ENCODE measurements at places on chromosomes 4 and X.

GRCh38 chr4:120808475-120809141 is 113.9 kb downstream of the PRDM5 start:
- no peaks in the 10 kb centered on the region for H3K27me3 ChIP-seq

GRCh38 chr4:96164814-96165351 is 325.0 kb downstream of the PDHA2 start:
- H3K27me3 ChIP-seq = no peaks in the 10 kb centered on the region
- no peaks in the 10 kb centered on the region for H3K4me1 ChIP-seq
- DNase-seq = no peak

DNA sequence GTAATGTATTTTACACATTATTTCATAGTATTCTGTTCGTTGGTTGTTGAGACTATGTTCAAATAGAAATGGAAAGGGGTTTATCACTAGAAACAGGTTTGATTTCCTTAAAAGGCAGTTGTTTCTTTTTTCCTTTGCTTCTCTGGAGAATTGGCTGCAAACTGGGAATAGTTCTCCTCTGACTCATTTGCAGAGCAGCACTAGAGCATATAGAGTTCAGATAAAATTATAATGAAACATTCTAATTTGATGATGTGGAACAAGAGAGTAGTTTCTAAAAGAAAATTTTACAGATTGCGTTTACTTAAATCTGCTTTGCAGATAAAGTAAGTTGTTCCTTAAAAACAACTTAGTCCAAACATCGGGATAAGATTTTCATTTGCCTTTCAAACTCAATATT is 29.7 kb downstream of the SYNPO2 start:
- H3K4me1 ChIP-seq = no peaks in the 10 kb centered on the region
- peak overlapping the region; percentile 60 for H3K27ac ChIP-seq
- no peaks in the 10 kb centered on the region for H3K36me3 ChIP-seq
- no peak overlapping the region for H3K4me3 ChIP-seq
- DNase-seq = no peak
- no peaks in the 10 kb centered on the region for H3K27me3 ChIP-seq

DNA sequence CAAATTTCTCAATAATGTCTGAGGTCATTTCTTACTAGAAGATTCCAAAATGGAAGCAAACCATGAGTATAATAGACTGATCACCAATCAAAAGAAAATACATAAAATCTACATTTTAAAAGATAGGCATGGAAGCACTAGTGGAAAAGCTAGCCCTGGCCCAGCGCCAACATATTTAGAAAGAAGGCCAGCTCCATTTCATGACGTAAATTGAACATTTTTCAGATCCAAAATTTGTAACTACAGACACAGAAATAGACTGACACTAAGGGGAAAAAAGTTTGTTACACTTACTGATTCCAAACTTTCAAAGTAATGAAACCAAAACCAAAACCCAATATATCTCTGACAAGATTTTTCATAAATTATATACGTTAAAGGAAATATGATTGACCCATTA is 117.7 kb downstream of the ADAMTS3 start:
- no peak for DNase-seq
- H3K4me1 ChIP-seq = no peaks in the 10 kb centered on the region
- H3K4me3 ChIP-seq = no peak overlapping the region
- no peaks in the 10 kb centered on the region for H3K36me3 ChIP-seq
- no peak overlapping the region for H3K27ac ChIP-seq

DNA sequence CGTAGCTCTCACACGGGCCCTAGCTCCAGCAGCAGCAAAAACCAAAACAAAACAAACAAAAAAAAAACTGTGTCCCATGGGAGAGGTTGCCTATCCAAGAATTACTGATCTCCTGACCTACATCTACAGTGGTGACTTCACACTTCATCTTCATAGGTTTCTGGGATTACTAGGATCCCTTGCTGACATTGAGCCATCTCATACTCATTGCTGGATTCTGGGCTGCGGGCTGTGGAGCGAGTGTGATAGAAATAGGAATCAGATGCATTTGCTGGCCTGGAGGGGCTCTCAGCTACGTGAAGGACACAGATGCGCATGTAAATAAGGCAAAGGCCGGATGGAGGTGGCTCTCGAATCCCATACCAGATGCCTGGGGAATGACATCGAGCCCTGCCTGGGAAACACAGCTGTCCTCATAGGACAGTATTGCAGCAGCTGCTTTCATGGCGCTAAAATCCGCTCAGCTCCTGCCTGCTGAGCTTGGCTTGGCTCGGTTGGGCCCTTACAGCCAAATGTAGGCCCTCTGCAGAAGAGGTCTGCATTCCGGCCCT is 41.7 kb downstream of the CNGA2 start:
- H3K4me1 ChIP-seq = no peaks in the 10 kb centered on the region
- H3K27me3 ChIP-seq = peaks cover 27% of the 10 kb centered on the region
- no peak for DNase-seq
- no peak overlapping the region for H3K4me3 ChIP-seq
- H3K27ac ChIP-seq = no peak overlapping the region

DNA sequence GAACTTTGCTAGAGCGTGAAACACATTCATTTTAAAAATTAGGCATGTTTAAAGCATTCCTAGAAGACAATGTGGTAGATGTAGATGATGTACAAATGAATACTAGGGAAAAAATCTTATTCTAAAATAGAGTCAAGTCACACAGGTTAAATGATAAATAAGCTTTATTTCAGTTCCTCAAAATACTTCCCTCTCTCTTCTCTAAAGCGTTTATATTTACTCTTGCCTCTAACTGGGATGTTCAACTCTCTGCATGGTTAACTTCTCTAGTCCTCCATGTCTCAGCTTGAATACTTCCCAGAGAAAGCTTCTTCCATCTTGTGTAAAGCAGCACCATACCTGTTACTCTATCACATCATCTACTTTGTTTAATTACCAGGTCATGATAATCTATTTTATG is 30.9 kb upstream of the GLRA3 start:
- DNase-seq = no peak
- no peaks in the 10 kb centered on the region for H3K27me3 ChIP-seq
- no peaks in the 10 kb centered on the region for H3K4me1 ChIP-seq
- no peak overlapping the region for H3K27ac ChIP-seq
- H3K4me3 ChIP-seq = no peak overlapping the region
- H3K36me3 ChIP-seq = no peaks in the 10 kb centered on the region

- no peak overlapping the region for H3K27ac ChIP-seq
- no peaks in the 10 kb centered on the region for H3K27me3 ChIP-seq
- no peaks in the 10 kb centered on the region for H3K36me3 ChIP-seq
- H3K4me1 ChIP-seq = no peaks in the 10 kb centered on the region
- no peak for DNase-seq
Observed at GRCh38 chr4:25977397-25978170, 63.6 kb downstream of the SMIM20 start.
